ENCODE measurements at places on chromosomes 6 and 20.

DNA sequence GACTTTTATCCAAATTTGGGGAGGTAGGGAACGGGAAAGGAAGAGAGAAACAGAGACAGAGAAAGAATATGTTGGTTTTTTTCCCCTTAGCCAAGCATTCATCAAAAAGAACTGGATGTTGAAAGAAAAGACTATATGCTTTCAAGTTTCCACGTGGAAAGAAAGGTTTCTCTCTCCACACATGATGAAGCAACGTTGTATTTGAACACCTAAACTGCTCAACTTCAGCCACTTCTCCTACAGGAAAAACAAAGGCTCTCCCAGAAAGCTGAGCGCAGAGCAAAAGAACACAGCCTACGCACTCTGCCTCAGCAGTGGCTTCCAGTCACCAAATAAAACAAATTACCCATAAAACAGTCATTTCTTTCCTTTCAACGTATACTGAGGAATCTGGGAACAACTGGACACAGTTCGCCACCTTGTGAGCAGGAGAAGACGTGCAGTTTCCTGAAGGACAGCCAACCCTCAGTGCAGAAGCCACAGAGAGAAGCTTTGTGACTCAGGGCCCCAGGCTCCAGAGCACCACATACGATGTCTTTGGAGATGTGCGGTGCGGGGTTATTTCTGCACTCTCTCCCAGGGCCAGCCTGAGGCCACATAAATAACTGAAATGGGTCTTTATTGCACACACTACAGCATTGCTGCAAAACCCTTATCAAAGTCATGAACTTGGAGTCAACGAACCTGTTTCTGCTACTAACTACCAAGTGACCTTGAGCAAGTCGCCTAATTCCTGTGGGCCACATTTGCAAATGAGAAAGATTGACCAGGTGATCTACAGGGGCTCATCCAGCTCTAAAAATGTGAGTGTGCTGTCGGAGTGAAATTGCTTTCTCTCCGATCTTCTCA lies 10.1 kb downstream of the IL17F start:
- DNase-seq: no peak

- DNase-seq: no peak
These were observed 399.6 kb downstream of the NKAIN2 start for GRCh38 chr6:124203101-124203811.

DNA sequence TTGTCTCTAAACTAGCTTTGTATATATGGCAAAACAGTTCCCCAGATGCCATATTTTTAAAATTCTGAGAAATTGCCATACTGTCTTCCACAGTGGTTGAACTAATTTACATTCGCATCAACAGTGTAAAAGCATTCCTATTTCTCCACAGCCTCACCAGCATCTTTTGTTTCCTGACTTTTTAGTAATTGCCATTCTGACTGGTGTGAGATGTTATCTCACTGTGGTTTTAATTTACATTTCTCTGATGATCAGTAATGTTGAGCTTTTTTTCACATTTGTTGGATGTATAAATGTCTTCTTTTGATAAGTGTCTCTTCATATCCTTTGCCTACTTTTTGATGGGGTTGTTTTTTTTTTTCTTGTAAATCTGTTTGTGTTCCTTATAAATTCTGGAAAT lies 1222.7 kb upstream of the CITED2 start:
- DNase-seq: no peak

GRCh38 chr6:170209354-170210025 lies 81.4 kb downstream of the DLL1 start:
- no peak for DNase-seq

- DNase-seq: no peak
These were observed 287.5 kb upstream of the FKBP1C start for GRCh38 chr6:62923728-62924127.

- DNase-seq: no peak
These were observed 81.7 kb upstream of the FRMD1 start for GRCh38 chr6:168160506-168161370.

DNA sequence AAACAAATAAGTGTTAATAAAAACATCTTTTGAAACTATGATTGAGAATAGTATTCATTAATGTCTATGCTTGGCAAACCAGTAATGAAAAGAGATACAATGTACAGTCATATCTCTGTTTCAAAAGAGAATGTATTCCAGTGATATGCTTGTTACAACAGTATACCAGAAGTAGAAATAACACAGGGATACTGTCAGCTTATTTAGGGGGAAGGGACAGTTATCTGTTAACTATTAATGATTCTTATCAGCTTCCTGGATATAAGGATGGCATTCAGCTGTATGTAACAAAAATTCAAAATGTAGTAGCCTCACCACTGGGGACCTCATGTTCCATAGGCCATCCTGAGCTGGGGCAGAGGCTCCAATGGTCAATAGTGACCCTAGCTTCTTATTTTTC lies 103.8 kb upstream of the TBX18 start:
- no peak for DNase-seq

- no peak for DNase-seq
These were observed 710.5 kb downstream of the QKI start for GRCh38 chr6:164124986-164125385.

DNA sequence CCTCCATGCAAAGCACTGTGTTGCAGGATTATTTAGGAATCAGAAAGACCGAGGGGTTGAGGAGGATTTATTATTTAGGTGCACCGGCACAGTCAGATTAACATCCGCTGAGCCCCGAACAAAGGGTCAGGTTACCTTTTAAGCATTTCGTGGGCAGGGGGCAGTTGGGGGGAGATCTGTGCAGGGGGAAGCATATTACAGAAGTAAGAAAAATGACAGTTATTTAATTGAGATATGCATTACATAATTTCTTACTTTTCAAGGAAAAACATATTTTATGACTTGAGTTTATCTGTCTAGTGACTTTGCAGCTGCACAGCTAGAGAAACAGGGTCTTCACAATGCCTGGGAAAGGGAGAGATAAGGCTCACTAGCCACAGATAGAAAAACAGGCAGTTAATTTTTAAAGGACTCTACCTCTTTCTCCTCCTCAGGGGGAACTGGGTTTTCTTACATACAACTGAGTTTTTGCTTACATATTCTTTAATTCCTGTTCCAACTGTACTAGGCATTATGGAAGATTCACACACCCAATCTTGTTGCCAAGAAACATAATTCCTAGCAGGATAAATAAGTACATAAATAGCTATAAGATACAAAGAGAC lies 1.7 kb upstream of the HINT3 start:
- no peak for DNase-seq

DNA sequence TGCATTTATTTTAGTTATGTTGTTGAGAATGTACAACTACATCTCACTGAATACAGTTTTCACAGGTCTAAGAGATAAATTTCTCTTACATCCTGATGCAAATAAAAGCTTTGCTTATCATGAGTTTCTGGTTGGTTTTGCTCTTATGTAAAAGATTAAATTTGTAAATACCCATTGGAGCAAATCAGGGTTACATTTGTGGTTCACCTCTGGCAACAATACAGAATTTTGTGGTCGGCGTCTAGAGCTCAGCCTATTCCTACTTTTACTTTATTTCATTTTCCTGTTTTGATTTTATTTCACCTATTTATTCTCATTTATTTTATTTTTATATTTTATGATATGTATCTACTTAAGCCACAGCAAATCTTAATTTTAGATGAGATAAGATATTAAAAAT lies 271.9 kb upstream of the MARCKS start:
- DNase-seq: no peak

DNA sequence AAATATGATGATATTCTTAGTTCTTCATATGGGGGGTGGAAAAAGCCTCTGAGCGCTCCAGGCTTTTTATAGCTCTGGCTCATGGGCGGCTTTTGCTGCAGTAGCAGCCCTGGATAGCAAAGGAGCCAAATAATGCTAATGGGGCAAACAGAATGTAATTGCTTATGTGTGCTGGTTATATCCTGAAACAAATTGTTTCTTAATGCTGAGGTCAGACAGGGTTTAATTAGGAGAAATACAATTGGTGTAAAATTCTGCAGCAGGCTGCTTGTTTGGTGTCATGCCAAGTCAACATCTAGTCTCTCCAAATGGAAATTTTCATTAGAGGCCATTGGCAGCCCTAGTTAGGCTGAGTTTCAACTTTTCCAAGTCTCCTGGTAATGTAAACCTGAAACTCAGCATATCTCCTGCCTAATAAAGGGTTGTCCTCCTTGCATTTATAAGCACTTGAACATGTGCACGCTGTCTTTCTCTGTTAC lies 530.1 kb upstream of the NOX3 start:
- no peak for DNase-seq

GRCh38 chr20:17747431-17747846 lies 47.7 kb downstream of the BANF2 start:
- DNase-seq: no peak

DNA sequence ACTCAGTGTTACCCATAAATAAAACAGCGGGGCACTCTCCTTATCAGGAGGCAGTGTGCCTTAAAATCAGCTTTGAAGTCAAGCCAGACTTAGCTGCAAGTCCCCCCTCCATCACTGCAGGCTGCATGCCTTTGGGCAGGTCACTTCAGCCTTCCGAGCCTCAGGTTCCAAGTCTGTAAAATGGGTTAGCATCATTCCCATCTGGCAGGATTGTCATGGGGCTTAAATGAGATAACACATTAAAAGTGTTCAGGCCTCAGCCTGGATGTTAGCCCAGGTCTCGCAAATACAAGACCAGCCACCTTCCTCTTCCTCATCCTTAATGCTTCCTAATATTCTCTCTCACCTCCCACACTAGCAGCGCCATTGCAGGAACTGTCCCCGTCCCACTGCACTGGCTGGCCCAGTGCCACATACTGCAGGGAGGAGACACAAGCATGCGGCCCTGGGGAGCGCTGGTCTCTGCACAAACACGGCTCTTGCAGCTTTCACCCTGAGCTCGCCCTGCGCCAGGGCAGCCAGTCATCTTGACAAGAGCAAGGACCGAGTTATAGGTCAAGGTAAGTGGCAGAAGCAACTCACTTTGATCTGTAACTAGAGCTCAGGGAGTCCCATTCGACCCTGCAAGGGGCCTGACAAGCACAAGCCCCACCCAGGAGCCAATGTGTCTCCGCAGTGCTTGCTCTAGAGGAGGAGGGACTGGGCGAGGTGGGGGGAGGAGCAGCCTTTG lies 564.6 kb upstream of the AGPAT4 start:
- no peak for DNase-seq

GRCh38 chr6:281469-282103 lies 10.7 kb upstream of the DUSP22 start:
- no peak for DNase-seq

DNA sequence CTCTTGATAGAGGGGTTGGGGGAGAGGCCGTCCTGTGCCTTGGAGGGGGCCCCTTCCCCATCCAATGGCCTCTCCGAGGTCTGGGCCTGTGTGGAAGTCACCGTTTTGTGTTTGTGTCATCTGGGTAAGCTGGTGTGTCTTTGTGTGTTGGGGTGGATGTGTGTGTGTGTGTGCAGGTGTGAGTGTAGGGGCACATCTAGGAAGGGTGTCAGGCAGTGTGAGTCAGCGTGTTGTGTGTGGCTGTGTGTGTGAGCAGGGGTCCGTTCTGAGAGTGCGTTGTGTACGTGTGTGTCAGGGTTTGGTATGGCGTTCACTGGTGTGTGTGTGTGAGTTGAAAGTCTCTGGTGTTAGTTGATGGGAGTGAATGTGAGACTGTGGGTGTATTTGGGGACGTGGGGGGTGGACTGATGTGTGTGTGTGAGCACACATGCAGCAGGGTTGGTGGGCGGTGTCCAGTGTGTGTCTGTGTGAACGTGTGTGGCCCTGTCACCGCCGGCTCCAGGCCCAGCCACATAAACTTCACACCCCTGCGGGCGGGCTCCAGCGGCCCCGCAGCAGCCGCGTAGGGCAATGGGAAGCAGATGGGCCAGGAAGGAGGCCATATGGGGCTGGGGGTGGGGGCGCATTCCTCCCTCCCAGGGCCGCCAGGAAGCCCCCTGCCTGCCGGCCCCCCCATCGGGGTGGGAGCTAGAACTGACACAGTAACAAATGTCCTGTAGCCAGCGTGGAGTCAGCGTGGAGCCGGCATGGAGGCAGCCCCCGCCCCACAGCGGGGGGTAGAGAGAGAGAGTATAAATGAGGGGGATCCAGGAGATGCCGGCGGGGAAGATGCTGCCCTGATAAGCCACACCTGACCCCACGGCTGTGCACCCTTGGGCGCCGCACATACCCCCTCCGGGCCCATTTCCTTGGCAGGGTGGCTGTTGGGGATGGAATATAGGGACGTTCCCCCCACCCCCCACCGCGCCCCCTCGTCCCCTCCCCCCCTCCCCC lies 32.1 kb downstream of the SNAI1 start:
- DNase-seq: no peak

- no peak for DNase-seq
These were observed 323.1 kb downstream of the CENPW start for GRCh38 chr6:126662966-126663365.

GRCh38 chr6:170317718-170318117 lies 11.2 kb downstream of the FAM120B start:
- DNase-seq: no peak

- DNase-seq: no peak
These were observed 79.8 kb upstream of the KIF25 start for GRCh38 chr6:167917551-167918154.

DNA sequence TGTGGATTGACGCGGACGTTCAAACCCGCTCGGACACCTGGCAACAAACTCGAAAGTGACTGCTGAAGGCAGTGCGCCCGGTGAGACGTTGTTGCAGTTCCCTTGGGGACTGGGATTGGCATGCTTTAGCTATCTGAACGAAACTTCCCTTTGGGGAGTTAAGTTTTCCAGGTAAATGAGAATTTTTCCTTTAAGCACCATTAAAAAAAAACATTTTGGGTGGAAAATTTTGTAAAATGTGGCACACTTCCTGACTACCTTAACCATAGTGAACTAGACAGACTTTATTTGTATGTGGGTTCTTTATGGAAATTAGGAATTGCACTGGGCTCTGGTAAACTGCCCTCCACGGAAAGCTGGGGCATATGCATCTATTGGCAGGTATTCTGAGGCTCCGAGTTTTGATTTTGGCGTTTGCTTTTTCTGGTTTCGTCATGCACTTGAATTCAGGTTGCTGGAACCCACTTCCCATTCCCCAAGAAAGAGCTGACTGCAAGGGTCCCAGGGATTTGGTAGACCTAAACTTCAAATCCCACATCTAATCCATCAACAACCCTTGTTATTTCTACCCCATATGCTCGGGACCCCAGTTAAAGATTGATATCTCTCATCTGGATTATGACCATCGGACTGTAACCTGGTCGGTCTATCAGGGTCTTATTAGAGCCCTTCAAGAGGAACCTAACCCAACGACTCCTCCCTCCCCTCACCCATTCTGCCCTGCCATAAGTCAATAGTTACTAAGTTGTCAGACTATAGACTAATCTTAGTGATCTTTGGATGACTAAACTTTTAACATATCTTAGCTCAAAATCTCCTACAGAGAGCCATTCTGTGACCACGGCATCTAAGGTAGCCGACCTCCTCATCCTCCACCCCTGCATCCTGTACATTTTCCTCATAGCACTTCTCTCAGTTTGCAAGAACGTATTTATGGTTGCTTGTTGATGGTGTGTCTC lies 800 bp upstream of the DYNLT1 start:
- no peak for DNase-seq

DNA sequence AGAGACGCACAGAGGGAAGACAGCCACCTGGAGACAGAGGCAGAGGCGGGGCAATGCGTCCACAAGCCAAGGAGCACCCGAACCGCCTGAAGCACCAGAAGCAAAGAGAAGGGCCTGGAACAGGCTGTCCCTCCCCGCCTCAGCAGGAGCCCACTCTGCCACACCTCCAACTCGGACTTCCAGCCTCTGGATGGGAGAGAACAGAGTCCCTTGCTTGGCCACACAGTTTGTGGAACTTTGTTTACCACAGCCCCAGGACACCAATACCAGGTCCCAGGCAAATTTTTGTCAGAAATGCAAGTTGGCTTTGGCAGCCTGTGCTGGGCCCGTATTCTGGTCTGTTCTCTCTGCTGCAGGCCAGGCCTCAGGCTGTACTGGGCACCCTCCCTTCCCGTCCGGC lies 87.5 kb upstream of the RPS6KA2 start:
- no peak for DNase-seq

- DNase-seq: no peak
These were observed 112.4 kb downstream of the TAF4 start for GRCh38 chr20:61953037-61954021.
